Adrenal gland (tissue), 19 donors: ENCODE measurements at places on chromosomes 11 and 22.

GRCh38 chr11:74380746-74381439 lies 17.3 kb downstream of the PGM2L1 start:
- no peaks in the 10 kb centered on the region for H3K36me3 ChIP-seq
- H3K4me1 ChIP-seq, result no peaks in the 10 kb centered on the region
- DNase-seq, result no peak

DNA sequence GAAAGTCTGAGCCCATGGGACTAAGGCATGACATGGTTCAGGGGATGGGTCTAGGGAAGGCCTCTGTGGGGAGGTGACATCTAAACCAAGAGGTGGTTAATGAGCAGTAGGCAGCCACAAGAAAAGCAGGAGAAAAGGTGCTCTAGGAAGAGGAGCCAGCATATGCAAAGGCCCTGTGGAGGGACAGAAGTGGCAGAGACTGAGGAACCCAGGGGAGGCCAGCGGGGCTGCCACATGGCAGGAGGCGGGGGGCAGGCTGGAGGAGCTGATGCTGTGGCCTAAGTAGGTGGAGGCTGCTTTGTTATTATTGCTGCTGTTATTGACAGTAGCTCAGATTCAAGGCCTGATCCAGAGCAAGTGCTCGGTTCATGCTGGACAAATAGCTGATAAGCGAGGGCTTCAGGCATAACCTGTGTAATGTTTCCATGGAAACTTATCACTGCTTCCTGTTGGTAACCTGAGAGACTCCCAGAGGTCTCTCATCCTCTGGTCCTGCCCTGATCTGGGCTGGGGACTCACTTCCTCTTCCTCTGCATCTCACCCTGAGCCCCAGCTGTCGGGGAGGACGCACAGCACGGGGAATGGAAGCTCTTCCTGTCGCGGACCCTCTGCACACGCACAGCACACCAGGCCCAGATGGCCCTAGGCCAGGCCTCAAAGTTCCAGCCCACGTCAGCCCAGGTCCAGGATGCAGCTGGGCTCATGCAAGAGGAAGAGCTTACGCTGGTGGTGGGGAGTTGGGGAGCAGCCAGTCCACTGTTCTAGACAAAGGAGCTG lies 75.2 kb upstream of the TP53I11 start:
- peak; percentile 52 for DNase-seq
- H3K36me3 ChIP-seq, result no peaks in the 10 kb centered on the region
- no peak overlapping the region for H3K27ac ChIP-seq

- no peaks in the 10 kb centered on the region for H3K4me1 ChIP-seq
- no peak for DNase-seq
- H3K27ac ChIP-seq, result no peak overlapping the region
Observed at GRCh38 chr11:75450826-75451821, 18.1 kb upstream of the KLHL35 start.

DNA sequence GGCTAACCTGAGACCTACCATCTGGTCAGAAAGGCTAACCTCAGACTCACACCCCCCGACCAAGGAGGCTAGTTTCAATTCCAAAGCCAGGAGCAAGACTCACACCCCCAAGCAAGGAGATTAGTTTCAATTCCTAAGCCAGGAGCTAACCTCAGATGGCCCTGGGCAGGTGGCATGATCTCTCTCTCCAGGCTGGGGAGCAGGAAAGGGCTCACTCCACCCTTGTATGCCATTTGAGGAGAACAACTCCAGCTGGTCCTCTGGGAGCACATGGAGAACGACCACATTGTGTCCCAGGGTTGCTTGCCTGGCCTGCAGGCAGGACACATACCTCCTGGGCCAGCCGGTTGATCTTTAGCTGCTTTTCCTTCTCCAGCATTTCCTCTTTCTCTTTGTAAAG lies 32.6 kb downstream of the USH1C start:
- H3K27me3 ChIP-seq, result no peaks in the 10 kb centered on the region
- H3K4me3 ChIP-seq, result no peak overlapping the region
- no peaks in the 10 kb centered on the region for H3K36me3 ChIP-seq
- DNase-seq, result no peak
- peaks cover 32% of the 10 kb centered on the region for H3K4me1 ChIP-seq
